ENCODE measurements at places on chromosomes 2 and 18.

GRCh38 chr2:113966832-113967231 lies 76.9 kb downstream of the ACTR3 start:
- no peak for DNase-seq

GRCh38 chr2:54009549-54009948 lies 38.8 kb upstream of the PSME4 start:
- no peak for DNase-seq

GRCh38 chr2:36352701-36353100 lies 2.9 kb upstream of the CRIM1 start:
- no peak for DNase-seq

DNA sequence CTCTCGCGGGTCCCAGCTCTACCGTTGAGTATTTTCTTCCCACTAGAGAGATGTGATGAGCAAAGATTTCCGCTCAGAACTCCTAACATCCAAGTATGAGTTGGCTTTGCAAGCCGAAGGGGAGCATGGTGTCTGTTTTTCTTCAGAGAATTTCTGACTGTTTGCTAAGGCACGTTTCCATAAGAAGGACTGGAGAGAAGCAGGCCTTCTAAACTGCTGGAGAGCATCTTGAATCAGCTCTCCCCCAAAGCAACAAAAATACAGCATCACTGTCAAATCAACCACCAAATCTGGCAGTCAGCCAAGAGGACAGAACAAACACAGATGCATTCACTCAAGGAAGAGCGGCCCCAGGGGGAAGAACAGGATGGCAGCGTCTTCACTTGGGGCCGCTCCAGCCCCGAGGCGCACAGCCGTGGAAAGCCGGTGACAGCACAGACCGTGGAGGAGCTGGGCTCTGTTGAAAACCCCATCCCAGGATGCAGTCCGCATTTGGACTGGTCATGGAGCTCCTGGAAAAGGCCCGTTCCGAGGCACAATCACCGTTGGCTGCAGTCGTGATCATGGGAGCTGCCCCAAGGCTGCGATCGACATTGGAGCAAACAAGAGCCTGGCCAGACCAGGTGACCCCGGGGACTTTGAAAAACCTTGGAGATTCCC lies 101.4 kb downstream of the NFATC1 start:
- DNase-seq: no peak

- DNase-seq: no peak
Measured at GRCh38 chr2:118320658-118321057, 232.4 kb downstream of the INSIG2 start.

GRCh38 chr2:136121204-136121910 lies 3.4 kb upstream of the CXCR4 start:
- DNase-seq: no peak

DNA sequence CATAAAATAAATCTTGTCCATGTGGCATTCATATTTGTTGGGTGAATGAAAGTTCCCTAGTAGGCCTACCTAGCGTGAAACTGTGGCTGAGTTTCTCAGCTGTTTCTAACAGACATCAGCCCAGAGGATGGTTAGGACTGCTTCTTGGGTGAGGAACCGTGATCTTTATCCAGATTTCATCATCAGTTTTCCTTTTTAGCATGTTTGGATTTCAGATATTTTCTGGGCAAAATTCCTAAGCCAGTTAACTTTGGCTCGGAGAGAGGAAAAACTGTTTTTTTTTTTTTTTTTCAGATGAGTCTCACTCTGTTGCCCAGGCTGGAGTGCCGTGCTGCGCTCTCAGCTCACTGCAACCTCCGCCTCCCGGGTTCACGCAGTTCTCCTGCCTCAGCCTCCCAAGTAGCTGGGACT lies 53.5 kb downstream of the DGKD start:
- no peak for DNase-seq

DNA sequence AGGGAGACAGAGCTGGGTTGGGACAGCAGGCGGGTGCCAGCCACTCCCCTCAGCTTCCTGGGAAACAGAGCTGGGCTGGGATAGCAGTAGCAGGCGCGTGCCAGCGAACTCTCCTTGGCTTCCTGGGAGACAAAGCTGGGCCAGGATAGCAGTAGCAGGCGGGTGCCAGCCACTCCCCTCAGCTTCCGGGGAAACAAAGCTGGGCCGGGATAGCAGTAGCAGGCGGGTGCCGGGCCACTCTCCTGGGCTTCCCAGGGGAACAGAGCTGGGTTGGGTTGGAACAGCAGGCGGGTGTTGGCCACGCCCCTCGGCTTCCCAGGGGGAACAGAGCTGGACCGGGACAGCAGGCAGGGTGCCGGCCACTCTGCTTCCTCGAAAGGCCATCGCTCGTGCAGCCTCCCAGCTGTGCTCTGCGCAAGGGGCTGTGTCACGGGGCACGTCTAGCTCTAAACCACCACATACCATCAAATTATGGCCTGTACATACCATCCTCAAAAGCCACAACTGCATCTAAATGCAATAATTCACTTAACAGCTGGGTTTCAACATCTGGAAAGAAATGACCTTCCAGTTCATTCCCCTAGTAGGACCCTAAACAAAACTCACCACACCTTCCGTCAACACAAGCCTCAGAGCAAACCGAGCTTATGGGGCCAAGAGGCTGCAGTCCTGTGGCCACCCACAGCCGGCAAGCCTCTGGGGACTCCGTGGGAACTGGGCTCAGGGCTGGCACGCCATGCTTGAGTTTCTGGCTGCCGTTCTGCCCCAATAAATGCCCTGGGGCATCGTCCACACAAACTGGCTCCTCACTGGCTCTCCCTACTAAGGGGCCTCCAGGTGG lies 228.3 kb downstream of the TWIST2 start:
- DNase-seq: no peak

DNA sequence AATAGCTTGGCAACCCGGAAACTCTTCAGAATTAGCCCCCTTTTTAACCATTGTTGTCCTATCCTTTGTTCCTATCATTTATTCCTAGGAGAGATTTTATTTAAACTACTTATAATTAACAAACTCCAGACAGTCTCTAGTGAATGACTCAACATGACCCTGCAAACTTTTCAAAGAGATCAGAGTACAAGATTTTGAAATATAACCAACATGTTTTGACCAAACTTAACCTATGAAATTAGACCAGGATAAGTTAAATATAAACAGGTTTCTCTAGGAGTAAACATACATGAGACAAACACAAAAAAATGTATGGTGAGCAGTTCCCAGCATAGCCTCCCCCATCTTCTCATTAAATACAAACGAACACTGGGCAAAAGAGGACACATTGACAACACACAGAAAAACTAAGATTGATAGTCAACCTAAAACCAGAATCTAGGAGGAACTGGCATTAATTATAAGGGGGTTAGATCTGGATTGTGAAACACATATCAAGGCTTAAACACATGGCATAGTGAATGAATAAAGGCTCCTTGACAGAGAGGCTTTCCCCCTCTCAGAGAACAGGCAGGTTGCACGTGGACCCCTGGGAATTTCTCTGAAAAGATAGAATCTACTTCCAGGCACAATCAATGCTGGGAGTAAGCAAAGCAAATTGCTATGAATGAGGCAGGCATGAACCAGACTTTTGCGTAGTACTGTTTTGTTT lies 284.1 kb downstream of the IRS1 start:
- DNase-seq: no peak

- DNase-seq: no peak
Measured at GRCh38 chr2:33412920-33413319, 63.5 kb upstream of the RASGRP3 start.

DNA sequence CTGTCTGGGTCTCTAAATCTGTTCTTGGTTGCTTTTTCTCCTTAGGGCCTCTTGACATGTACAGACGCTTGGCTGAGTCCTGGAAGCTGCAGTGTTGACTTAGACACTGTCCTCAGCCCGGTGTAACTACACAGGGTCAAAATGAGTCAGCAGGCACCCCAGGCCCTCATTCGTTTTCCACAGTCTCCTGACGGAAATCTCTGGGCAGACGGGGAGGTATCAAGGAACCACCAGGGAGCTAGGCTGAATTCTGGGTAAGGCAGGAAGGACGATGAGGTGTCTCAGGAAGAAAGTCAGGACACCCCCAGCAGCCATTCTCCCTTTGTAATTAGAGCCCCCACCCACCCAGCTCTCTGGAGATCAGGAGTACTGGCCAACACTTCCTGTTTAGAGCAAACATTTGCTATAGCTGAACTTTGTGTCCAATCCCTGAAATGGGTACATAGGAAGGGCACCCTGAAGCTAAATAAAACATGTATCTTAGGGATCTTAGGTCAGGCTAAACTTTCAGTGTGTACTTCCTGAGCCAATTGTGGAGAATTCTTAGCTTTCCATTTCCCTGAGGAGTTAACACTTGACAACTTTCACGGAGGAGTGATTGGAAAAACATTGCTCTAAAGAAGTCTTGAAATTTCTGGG lies 23.9 kb upstream of the EPAS1 start:
- DNase-seq: no peak

GRCh38 chr2:219448099-219448775 lies 13.6 kb downstream of the SPEG start:
- no peak for DNase-seq

GRCh38 chr2:160229591-160229990 lies 29.5 kb upstream of the ITGB6 start:
- no peak for DNase-seq

GRCh38 chr18:41922841-41923240 lies 32.2 kb upstream of the PIK3C3 start:
- DNase-seq: no peak

- DNase-seq: no peak
Measured at GRCh38 chr2:126881591-126881990, 17.1 kb upstream of the TEX51 start.

DNA sequence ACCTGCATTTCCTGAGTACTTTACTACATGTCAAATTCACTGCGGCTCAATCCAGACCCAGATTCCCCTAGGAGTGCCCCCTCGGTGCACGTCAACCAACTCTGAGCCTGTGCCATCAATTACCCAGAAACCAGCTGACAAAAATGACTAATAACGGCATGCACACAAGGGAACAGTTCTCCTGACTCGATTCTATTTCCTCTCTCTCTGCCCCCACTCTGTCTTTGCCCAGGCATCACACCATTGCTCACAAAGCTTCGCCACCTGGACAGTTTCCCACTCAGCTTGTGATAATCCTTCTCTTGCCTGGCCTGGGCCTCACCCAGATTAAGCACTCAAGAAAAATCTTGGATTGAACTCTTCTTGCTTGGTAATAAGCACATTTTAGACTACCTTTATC lies 115.3 kb upstream of the NDUFV2 start:
- no peak for DNase-seq

DNA sequence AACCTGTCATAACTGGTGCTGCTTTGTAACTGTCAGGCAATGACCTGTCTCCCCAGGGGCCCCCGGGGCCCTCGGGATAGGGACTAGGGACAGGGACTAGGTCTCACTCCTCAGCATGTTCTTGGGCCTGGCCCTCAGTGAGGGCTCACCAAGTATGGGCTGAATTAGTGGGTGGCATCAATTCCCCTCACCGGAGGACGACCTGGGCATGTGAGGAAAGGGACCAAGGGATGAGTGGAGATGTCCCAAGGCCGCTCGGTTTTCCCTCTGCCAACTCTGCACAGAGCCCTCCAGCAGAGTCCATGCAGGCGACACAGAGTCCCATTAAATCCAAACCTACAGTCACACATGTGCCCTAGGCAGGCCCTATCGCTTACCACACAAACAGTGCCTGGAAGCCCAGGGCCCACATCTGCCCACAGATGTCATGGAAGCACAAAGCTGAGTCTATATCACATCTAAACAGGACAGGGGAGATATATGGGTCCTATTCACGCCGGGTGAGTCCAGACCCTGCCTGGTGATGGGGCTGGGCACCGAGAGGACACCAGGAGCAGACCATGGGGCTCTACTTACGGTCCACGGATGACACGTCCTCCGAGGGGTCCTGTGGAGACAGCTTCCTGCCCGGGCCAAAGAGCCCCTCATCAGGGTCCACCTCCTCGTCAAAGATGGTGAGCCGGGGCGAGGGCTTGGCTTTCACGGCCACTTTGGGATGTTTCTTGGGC lies 26.6 kb downstream of the HS1BP3 start:
- no peak for DNase-seq

DNA sequence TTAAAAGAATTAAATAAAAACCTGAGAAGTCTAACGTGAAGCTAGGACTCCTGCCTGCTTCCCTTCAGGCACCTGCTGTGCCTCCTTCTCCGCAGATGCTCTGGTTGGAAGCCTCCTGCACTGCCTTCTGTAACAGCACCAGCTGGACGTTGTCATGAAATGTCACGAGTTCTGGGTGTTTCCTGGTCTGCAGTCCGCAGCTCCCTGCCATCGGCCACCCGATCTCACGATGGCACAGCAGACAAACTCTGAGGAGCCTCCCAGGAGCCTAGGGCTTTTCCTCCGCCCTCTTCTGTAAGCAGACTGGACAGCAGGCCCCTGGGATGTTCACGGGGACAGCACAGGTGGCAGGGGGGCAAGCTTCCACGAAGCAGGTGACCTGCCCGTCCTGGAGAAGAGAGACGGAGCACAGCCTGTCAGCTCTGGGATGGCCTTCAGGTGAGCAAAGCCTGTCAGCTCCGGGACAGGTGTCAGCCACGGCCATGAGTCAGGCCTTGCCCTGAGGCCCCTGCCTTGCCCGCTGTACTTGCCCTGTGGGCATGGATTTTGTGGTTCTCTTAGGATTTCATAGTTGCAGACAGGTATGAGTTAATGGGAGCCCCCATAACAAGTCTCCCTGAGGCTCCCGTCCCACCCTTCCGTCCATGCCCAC lies 110.3 kb downstream of the PXDN start:
- no peak for DNase-seq

DNA sequence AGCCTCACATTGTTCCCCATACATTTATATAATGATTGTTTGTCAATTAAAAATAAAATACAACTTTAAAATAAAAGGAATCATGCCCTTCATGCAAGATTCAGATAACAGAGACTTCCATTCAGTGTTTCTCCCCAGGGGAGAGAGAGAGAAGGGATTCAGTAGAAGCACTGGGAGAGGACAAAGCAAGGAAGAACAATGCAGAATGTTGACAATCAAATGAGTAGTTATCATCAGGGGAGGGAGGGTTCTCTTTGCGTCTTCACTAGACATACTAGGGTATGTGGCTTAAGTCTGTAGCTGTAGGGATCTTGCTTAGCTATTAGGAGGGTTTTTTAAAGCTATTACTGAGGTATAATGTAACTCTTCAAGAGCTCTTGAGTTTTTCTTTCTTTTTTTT lies 30.7 kb downstream of the FSHR start:
- DNase-seq: no peak

DNA sequence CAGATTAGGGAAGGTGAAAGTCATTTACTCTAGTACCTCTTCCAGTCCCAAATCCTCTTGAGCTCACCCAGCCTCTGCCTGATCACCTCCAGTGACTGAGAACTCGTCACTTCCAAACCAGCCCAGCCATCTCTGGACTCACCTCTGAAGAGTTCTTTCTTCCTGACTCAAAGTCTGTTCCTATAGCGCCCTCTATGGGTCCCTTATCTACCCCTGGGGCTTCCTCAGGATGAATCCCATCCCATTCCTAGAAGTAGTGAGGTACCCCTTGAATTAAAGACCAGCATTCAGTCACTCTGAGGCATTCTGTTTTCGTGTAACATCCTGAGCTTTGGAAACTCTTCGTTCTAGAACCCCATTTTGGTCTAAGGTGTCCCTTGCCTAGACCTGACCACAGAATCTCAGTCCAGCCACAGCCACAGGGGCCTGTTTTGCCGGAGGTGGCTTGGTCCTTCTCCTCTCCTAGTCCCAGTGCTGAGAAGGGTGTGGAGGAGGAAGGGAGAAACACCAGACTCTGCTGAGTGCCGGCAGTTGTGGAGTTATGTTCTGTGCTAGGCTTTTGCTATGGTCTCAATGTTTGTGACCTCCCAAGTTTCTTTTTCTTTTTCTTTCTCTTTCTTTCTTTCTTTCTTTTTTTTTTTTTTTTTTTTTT lies 32.7 kb downstream of the SIX3 start:
- DNase-seq: no peak
